Transverse colon (tissue), 4 donors: ENCODE measurements at places on chromosomes 16 and 17. TPM values are rescaled to one million over a fixed set of nuclear protein-coding genes. Genes with fewer than 3 reads are reported as not detected.

- no peaks in the 10 kb centered on the region for H3K4me1 ChIP-seq
- no peaks in the 10 kb centered on the region for H3K36me3 ChIP-seq
- H3K4me3 ChIP-seq: no peak overlapping the region
These were observed 13.1 kb upstream of the ITGAL start for GRCh38 chr16:30459456-30459855.

- no peak overlapping the region for H3K4me3 ChIP-seq
- no peak overlapping the region for H3K27ac ChIP-seq
- H3K36me3 ChIP-seq: no peaks in the 10 kb centered on the region
- H3K27me3 ChIP-seq: no peaks in the 10 kb centered on the region
- no peak for DNase-seq
These were observed 28.3 kb upstream of the BHLHA9 start for GRCh38 chr17:1241929-1242328.

- no peak for DNase-seq
- H3K36me3 ChIP-seq: no peaks in the 10 kb centered on the region
- no peaks in the 10 kb centered on the region for H3K27me3 ChIP-seq
- no peak overlapping the region for H3K27ac ChIP-seq
These were observed 560.8 kb downstream of the HS3ST4 start for GRCh38 chr16:26252598-26252997.

GRCh38 chr17:33258296-33258695 lies 34.8 kb downstream of the ASIC2 start:
- no peak overlapping the region for H3K4me3 ChIP-seq
- H3K36me3 ChIP-seq: no peaks in the 10 kb centered on the region
- H3K4me1 ChIP-seq: no peaks in the 10 kb centered on the region
- no peak for DNase-seq
- H3K27me3 ChIP-seq: no peaks in the 10 kb centered on the region

- no peak for DNase-seq
- H3K4me3 ChIP-seq: no peak overlapping the region
- H3K4me1 ChIP-seq: peaks cover 19% of the 10 kb centered on the region
- H3K36me3 ChIP-seq: no peaks in the 10 kb centered on the region
These were observed 5.5 kb upstream of the SREBF1 start for GRCh38 chr17:17842111-17842876.

- H3K27me3 ChIP-seq: no peaks in the 10 kb centered on the region
- no peaks in the 10 kb centered on the region for H3K4me1 ChIP-seq
- H3K4me3 ChIP-seq: no peak overlapping the region
- no peaks in the 10 kb centered on the region for H3K36me3 ChIP-seq
These were observed 19.1 kb upstream of the ZNF594 start for GRCh38 chr17:5210614-5211252.

DNA sequence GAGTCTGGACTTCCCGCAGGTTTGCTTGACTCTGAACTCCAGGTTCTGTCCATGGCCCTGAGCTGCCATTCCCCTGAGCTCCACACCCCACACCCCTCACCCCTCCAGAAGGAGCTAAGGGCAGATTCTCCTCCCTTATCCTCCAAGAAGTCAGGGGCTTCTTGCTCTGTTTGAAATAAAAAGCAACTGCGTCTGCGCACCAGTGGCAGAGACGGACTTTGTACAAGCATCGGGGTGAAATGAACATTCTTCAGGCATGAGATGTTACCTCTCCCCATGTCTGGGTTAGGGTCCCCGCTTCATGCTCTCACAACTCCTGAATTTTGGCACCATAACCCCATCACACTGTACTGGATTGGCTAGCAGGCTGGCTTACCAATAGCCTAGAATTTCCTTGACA lies 36.1 kb upstream of the DLX4 start:
- no peak overlapping the region for H3K4me3 ChIP-seq
- H3K27ac ChIP-seq: no peak overlapping the region
- H3K27me3 ChIP-seq: peaks cover 48% of the 10 kb centered on the region
- no peaks in the 10 kb centered on the region for H3K4me1 ChIP-seq
- no peaks in the 10 kb centered on the region for H3K36me3 ChIP-seq

DNA sequence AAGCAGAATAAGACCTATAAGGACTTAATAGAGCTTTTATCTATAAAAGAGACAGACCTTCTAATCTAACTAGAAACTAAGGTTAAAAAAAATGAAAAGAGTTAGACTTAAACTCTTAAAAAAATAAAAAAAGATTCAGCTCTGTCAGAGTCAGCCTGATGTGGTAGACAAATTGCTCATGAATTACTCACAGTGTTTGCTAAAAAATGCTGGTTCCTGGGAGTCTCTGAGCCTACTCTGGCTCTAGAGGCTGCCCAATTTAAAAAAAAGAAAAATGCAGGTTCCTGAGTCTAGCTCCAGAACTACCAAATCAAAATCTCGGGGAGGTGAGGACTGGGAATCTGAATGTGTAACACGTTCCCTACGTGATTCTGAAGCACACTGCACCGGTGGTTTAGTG lies 18.1 kb downstream of the SOST start:
- no peaks in the 10 kb centered on the region for H3K4me1 ChIP-seq
- peaks cover 22% of the 10 kb centered on the region for H3K27me3 ChIP-seq
- H3K27ac ChIP-seq: no peak overlapping the region
- no peaks in the 10 kb centered on the region for H3K36me3 ChIP-seq

GRCh38 chr16:80993307-80993706 lies 13.4 kb downstream of the CMC2 start:
- no peak for DNase-seq
- no peaks in the 10 kb centered on the region for H3K36me3 ChIP-seq
- no peak overlapping the region for H3K4me3 ChIP-seq
- peaks cover 19% of the 10 kb centered on the region for H3K4me1 ChIP-seq

DNA sequence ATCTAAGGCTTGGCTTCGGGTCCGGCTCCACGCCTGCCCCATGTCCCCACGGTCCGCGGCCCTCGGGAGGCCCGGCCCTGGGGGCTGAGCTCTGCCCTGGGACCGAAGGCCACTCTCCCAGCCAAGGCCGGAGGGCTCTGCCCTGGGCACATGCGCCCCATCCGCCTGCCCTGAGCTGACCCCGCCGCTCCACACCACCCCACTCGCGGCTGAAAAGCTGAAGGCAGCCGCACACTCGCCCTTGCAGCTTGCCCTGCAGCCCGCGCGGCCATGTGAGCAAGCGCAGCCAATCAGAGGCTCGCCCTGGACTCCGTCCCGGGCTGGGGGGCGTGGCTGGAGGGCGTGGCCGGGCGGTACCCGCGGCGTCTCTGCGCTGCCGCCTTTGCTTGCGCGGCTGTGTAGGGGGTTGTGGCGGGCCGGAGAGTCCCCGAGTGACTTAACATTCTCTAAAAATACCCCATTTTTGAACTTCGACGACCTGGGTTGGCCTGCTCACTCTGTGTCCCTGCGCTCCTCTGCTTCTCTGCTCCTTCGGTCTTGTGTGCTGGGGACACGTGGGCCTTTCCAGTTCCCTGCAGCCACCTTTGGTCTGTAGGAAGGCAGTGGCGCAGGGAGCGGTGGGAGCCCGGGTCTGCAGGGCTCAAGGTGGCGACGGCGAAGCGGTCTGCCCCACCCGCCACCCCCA lies 8.8 kb upstream of the MAP2K3 start:
- H3K27me3 ChIP-seq: no peaks in the 10 kb centered on the region
- peak; percentile 97 for DNase-seq
- peaks cover 6% of the 10 kb centered on the region for H3K4me1 ChIP-seq
- H3K4me3 ChIP-seq: peak overlapping the region; percentile 45

DNA sequence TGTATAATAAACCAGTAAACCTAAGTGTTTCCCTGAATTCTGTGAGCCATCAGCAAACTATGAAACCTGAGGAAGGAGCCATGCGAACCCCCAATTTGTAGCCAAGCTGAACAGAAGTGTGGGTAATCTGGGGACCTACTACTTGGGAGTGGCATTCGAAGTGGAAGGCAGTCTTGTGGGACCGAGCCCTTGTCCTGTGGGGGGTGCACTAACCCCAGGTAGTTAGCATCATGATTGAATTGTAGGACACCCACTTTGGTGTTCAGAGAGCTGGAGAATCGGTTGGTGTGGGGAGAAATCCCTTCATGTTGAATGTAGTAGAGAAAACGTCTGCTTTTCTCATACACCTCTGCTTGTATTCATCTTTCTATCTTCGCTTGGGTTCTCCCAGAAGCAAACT lies 79.7 kb upstream of the CPHXL start:
- no peak overlapping the region for H3K4me3 ChIP-seq
- no peak for DNase-seq
- no peaks in the 10 kb centered on the region for H3K36me3 ChIP-seq
- H3K4me1 ChIP-seq: no peaks in the 10 kb centered on the region

- DNase-seq: no peak
- no peaks in the 10 kb centered on the region for H3K27me3 ChIP-seq
- no peak overlapping the region for H3K4me3 ChIP-seq
- H3K36me3 ChIP-seq: no peaks in the 10 kb centered on the region
These were observed 1550.3 kb downstream of the CDH8 start for GRCh38 chr16:60485872-60486489.

GRCh38 chr16:12220766-12221165 lies 244.2 kb downstream of the SNX29 start:
- H3K4me3 ChIP-seq: no peak overlapping the region
- no peak overlapping the region for H3K27ac ChIP-seq
- H3K4me1 ChIP-seq: no peaks in the 10 kb centered on the region
- no peaks in the 10 kb centered on the region for H3K27me3 ChIP-seq

DNA sequence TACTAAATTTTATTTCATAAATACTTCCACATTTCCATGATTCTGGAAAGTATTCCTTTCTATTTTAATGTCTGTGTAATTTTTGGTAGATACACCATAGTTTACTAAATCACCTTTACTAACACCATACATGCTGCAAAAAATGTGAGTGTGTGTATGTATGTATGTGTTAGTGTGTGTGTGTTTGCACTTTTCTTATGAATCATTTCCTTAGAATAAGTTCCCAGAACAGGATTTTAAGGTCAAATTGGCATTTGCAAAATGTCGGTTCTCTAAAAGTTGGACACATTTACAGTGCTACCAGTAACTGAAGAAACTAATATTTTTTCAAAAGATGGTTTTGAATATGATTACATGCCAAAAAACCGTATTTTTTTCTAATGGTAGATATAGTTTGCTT lies 137.1 kb downstream of the CYB561 start:
- H3K27ac ChIP-seq: no peak overlapping the region
- no peaks in the 10 kb centered on the region for H3K36me3 ChIP-seq
- H3K27me3 ChIP-seq: no peaks in the 10 kb centered on the region
- no peak overlapping the region for H3K4me3 ChIP-seq
- no peaks in the 10 kb centered on the region for H3K4me1 ChIP-seq

DNA sequence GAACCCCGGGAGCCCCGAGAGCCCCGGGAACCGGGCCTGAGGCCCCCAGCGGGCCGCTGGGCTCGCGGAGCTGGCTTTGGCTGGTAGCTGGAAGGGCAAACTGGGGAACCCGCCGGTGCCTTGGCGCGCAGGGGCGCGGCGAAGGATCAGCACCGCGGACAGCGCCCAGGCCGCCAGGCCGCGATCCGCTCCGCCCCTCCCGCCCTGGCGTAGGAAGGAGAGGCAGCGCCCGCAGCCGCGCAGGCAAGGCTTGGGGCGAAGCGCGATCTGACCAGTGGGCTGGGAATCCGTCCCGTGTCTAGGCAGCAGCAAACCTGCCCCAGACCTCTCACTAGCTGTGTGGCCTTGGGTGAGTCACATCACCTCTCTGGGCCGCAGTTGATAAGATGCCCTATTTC lies 331 bp upstream of the CCDC92B start:
- H3K36me3 ChIP-seq: no peaks in the 10 kb centered on the region
- no peak overlapping the region for H3K4me3 ChIP-seq
- peak; percentile 78 for DNase-seq
- H3K27me3 ChIP-seq: peaks cover 71% of the 10 kb centered on the region
- peaks cover 3% of the 10 kb centered on the region for H3K4me1 ChIP-seq

GRCh38 chr17:34163123-34163522 lies 92.0 kb upstream of the CCL2 start:
- H3K4me1 ChIP-seq: no peaks in the 10 kb centered on the region
- peaks cover 49% of the 10 kb centered on the region for H3K27me3 ChIP-seq
- H3K4me3 ChIP-seq: no peak overlapping the region
- H3K27ac ChIP-seq: no peak overlapping the region
- H3K36me3 ChIP-seq: no peaks in the 10 kb centered on the region

GRCh38 chr17:38717139-38717745 lies 12.2 kb downstream of the MLLT6 start:
- DNase-seq: no peak
- no peak overlapping the region for H3K4me3 ChIP-seq
- no peak overlapping the region for H3K27ac ChIP-seq
- peaks cover 14% of the 10 kb centered on the region for H3K36me3 ChIP-seq

GRCh38 chr16:1825864-1826690 lies 548 bp downstream of the HAGH start:
- H3K27ac ChIP-seq: peak overlapping the region; percentile 80
- no peaks in the 10 kb centered on the region for H3K27me3 ChIP-seq
- H3K36me3 ChIP-seq: peaks cover 13% of the 10 kb centered on the region
- peak overlapping the region; percentile 74 for H3K4me3 ChIP-seq
- H3K4me1 ChIP-seq: peaks cover 44% of the 10 kb centered on the region

DNA sequence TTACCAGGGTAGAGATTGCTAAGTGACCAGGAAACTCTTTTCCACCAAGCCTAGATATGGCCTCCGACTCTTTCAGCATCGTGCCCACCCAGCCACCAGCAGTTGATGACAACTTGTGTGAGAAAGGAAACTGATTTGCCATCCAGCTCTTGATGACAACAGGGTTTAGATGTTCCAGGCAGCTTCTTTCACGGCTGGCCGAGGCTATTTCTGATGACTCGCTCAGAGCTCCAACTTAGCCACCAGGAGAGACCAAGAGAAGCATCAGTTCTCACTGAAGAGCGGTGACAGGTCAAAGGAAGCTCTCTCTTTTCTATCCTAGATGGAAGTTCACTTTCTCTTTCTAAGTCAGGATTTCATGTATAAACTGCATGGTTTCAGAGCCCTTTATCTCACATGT lies 61.2 kb downstream of the MPHOSPH6 start:
- no peaks in the 10 kb centered on the region for H3K27me3 ChIP-seq
- H3K4me1 ChIP-seq: no peaks in the 10 kb centered on the region
- H3K4me3 ChIP-seq: no peak overlapping the region
- H3K27ac ChIP-seq: no peak overlapping the region

- H3K27ac ChIP-seq: no peak overlapping the region
- DNase-seq: no peak
- no peaks in the 10 kb centered on the region for H3K36me3 ChIP-seq
- H3K4me3 ChIP-seq: no peak overlapping the region
- H3K27me3 ChIP-seq: no peaks in the 10 kb centered on the region
- peaks cover 3% of the 10 kb centered on the region for H3K4me1 ChIP-seq
These were observed 44.2 kb downstream of the HELZ start for GRCh38 chr17:67200727-67201301.

- peaks cover 7% of the 10 kb centered on the region for H3K4me1 ChIP-seq
- H3K27me3 ChIP-seq: no peaks in the 10 kb centered on the region
- no peaks in the 10 kb centered on the region for H3K36me3 ChIP-seq
- DNase-seq: peak; percentile 48
- H3K27ac ChIP-seq: peak overlapping the region; percentile 67
These were observed 30.0 kb downstream of the EEF2K start for GRCh38 chr16:22235839-22236745.

DNA sequence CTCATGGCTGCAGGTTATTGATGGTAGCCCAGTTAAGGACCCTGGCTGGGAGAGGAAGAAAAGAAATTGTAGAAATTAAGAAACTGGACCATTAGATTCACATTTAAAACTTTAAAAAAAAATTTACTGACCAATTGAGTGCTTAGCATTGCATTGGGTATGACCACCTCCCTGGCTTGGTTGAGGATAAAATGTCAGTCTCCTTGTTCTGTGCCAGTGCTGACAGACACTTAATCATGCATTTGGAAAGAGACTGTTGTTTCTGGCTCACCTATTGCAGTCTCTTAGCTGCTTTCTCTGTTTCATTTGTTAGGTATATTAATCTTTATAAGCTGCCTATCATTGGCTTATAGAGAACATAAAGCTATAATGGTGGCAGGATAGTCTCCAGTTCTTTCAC lies 1.7 kb downstream of the MYH1 start:
- no peaks in the 10 kb centered on the region for H3K27me3 ChIP-seq
- DNase-seq: no peak
- no peak overlapping the region for H3K4me3 ChIP-seq

The PRR35 gene
- not detected for total RNA-seq

The CDH8 gene
- 1.5 TPM for total RNA-seq

The HSD17B2 gene
- total RNA-seq: 72.9 TPM

The VWA3A gene
- total RNA-seq: 0.14 TPM

The MYOCD gene
- total RNA-seq: 15.9 TPM

The OR2C1 gene
- total RNA-seq: not detected
